Fibroblast of skin of abdomen (primary cell): ENCODE measurements at places on chromosomes 6 and 20.

GRCh38 chr6:28758046-28758817 lies 165.6 kb downstream of the TRIM27 start:
- no peak for DNase-seq

- DNase-seq = no peak
Measured at GRCh38 chr6:55668591-55668990, 89.6 kb upstream of the HMGCLL1 start.

GRCh38 chr6:46491628-46492547 lies 639 bp upstream of the RCAN2 start:
- peak; percentile 10 for DNase-seq

- DNase-seq = no peak
Measured at GRCh38 chr20:24136659-24137246, 148.2 kb upstream of the GGTLC1 start.

- no peak for DNase-seq
Measured at GRCh38 chr20:47949230-47949629, 163.9 kb upstream of the SULF2 start.

GRCh38 chr6:126016591-126016990 lies 30.3 kb downstream of the TRMT11 start:
- DNase-seq = no peak

DNA sequence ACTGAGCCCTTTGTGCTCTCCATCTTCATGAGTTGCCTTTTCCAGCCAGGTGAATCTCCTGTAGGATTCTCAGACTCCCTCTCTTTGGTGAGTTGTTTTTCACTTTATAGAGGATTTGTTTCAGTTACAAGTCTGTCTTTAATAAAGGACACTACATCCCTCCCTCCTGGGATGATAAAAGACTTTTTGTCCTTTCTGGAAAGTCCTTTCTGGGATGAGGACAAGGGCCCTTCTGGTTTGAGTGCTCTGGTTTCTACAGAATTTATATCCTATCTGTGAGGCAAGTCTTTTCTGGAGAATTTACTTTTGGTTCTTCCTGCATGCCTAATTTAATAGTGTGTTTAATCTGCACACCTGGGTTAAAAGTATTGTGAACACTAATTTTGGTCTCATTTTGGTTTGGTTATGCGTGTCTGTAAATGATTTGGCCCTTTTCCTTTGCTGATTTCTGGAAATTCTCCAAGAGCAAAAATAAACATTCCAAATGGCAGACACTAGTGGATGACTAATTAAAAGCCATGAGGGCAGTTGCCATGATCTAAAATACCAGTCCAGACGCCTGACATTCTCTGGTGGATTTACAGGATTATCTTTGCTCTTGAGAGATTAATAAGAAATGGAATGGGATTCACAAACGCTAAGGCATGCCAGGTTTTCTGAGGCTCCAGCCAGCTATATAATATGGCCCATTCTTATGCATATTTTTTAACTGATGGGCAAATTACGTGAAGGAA lies 44.8 kb downstream of the TCP11 start:
- DNase-seq = peak; percentile 95

- DNase-seq = no peak
Measured at GRCh38 chr20:56987986-56988385, 278.5 kb downstream of the BMP7 start.
